ENCODE measurements at places on chromosomes 4 and X.

DNA sequence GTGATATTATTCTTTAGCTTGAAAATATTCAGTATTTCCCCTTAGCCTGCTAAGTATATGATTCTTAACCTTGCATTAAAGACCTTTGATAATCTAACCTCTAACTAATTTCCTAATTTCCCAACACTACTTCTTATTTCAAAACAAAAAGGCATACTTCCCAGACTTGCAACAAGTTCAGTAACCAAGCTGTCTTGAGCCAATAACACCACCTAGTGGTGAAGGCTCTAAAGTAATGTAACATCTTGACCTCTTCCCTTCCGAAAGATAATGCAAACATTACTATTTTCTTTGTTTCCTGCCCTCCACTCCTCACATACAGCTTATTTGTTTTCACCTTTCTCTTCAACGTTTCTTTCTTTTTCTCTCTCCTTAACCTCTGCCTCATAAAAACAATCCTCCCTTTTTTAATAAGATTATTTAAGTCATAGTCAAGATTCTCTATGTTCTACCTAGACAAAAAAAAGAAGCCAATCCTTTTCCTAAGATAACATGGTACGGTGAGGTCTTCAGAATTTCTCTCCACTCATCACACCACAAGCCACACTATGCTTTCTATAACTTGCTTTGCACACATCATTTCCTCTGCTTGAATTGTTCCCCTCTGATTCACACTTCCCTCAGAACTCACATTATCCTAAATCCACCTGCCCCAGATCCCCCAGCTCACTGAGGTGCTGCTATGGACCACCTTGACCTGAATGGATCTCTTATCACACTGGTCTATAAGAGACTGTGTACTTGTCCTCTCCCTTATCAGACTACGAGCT lies 3.5 kb downstream of the FAT1 start:
- DNase-seq: no peak

DNA sequence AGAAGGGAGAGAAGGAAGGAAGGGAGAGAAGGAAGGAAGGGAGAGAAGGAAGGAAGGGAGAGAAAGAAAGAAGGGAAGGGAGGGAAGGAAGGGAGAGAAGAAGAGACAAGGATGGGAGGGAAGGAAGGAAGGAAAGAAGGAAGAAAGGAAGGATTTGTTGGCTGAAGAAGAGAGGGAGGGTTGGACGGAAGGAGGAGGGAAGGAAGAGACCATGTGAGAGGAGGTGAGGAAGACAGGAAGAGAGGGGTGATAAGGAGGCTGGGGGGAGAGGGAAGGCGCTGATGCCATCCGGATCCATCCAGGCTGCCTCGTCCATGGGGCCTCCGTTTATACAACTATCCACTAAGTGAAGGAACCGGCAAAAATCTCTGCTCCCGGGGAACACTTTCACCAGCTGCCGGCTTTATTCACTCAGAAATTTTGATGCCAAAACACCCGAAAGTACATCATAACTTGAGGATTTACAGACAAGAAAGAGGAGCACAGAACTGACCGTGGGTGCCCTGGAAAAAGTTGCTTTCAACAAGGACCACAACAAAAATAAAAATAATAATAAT lies 14.9 kb downstream of the DHRSX start:
- DNase-seq: no peak

- DNase-seq: no peak
Observed at GRCh38 chr4:153238135-153238919, 34.1 kb downstream of the TRIM2 start.

GRCh38 chrX:108331126-108331909 lies 106.9 kb downstream of the COL4A6 start:
- DNase-seq: no peak

- no peak for DNase-seq
Observed at GRCh38 chrX:110920991-110921390, 125.4 kb upstream of the CHRDL1 start.

GRCh38 chrX:96379951-96380350 lies 304.7 kb upstream of the DIAPH2 start:
- DNase-seq: no peak

DNA sequence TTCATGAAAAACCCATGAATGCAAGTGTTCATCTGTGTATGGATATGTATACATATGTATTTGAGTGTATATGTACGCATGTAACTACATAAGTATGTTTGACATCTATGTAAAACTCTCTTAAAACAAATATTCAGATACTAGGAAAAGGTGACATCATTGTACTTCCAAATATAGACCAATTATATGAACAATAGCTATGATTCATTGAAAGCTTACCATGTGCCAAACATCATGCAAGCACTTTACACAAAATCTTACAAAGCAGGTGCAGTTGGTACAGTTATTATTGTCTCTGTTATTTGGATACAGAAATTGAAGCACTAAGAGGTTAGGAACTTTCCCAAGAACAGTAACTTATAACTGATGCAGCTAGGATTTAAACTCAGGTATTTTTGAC lies 21.4 kb downstream of the MAGEB17 start:
- DNase-seq: no peak

DNA sequence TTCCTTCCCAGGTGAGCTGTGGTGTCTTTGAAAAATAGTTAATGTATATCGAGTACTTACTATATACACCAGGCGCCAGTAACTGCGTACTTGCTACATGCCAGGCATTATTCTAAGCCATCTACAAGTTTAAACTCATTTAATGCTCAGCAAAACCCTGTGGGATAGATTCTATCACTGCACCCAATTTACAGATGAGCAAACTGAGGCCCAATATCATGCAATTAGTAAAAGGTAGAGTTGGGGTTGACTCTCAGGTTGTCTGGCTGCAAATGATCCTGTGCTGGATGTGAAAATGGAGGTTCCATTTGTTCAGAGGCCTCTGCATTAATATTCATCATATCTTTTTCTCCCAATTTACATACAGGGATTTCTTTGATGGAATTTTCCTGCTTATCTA lies 17.6 kb downstream of the NKX3-2 start:
- no peak for DNase-seq

- DNase-seq: no peak
Observed at GRCh38 chr4:159401791-159402380, 299.0 kb downstream of the RAPGEF2 start.

DNA sequence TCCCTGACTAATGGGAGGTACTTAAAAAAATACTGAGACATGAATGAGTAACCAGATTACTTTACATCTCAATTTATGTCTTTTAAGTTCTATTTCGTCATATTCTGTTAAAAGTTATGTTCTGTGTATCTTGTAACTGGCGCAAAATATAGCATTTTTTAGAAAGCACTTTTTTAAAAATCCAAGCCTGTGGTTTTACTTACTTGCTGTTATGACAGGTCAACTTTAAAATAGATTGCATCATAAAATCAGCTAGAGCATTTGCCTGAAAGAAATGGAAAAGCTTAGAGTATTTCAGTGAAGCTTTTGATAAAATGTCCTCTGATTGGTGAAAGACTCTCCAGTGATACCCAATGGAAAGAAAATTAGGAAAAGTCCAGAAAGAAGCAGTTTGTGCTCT lies 1892.3 kb upstream of the TENM3 start:
- no peak for DNase-seq

DNA sequence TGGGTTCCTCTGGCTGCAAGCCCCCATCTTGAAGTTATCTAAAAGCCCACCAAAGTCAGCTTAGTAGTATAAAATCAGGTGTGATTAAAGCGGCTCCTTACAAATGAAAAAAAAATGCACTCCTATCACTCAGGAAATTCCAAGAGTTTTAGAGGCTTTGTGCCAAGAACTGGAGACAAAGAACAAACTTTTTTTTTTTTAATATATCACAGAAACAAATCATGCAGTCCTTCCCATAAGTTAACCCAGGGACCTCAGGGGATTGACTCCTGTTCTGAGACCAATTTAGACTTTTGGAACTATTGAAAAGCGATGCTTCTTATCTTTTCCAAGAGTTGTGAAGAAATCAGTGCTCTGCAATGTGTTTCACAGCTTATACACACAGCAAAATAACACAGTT lies 53.6 kb downstream of the HHIP start:
- DNase-seq: no peak

DNA sequence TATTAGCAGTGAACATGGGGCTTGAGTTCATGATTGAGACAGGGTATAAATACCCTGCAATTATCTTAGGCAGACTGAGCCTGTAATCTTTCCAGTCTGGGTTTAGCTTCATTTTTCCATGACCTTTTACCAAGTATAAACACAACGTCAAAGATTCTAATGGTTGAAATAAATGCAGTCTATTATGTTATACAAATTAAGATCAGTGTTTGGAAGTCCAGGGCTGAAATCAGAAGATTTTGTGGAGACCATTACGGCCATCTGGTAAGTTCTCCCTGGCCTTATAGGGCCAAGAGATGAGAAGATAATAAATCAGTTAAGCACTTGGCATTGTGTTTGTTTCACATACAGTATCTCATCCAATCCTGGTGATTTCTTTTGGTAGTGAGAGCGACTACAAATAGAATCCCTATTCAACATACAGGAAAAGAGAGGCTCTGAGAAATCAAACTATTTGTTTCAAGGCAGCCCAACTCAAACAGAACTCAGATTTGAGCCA lies 425.8 kb downstream of the PACRGL start:
- no peak for DNase-seq

DNA sequence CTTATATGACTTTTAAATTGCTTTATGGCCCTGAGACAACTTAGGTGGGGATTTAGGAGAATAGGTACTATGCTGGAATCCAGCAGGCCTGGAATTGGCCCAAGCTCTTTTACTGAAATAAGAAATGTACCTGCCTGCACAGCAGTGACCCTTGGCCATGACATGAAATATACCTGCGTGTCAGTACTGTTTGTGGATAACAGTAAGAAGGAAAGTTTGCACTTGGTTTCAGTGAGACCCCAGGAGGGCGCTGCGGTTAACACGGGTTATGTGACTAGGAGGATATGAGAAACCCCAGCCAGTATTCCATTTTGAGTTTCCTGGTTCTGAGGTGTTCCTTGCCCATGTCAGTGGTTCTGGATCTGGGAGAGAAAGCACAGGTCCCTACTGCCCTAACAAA lies 5.3 kb downstream of the MTM1 start:
- DNase-seq: peak; percentile 76

GRCh38 chrX:20861113-20861512 lies 513.1 kb upstream of the CNKSR2 start:
- DNase-seq: no peak

- no peak for DNase-seq
Observed at GRCh38 chrX:132677233-132677716, 188.4 kb upstream of the MBNL3 start.

DNA sequence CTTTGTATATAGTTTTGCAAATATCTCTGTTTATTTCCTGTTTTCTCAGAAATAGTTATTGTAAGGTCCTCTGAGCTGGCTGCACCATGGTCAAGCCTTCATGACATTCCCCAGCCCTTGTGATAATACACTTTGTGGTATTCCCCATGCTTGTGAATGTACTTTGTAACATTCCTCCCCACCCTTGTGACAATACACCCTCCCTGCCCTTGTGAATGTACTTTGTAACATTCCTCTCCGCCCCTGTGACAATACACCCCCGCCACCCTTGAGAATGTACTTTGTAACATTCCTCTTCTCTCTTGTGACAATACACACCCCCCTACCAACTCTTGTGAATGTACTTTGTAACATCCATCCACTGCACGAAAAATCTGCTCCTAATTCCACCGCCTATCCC lies 530.7 kb downstream of the CENPC start:
- DNase-seq: no peak

GRCh38 chr4:140707325-140707724 lies 48.9 kb downstream of the TBC1D9 start:
- no peak for DNase-seq

DNA sequence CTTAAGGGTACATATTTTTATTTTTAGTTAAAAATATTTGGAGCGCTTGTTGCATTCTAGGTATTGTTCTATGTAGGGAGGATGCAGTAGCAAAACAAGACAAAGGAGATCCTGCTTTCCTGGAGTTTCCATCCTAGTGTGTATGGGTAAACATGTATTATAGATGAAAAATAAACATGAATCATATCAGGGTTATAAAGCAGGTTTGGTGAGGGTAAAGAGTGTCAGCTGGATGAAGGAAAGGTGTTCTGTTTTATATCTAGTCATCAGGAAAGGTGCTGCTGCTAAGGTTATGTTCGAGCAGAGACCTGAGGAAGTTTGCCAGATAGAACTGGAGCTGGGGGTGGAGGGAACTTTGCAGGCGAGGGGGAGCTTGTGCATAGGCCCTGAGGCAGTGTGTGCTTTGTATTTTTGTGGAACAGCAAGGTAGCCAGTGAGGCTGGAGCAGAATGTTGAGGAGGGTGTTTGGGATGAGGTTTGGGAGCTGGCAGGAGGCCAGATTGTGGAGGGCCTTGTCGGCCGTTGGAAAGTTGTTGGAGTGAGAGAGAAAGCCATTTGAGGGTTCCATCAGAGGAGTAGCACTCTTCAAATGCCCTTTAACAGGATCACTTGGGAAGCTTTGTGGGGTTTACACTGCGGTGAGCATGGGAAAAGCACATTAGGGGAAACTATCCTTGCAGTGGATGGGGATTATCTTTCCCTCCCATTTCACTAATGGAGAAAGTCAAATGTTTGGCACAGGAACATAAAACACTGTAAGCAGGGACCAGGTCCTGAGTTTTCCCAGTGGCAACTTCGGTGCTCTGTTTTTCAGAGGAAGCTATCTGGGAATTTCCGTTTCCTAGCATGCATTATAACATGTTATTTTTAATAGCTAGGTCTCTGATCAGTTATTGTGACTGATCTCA lies 35.9 kb downstream of the AFF1 start:
- no peak for DNase-seq

DNA sequence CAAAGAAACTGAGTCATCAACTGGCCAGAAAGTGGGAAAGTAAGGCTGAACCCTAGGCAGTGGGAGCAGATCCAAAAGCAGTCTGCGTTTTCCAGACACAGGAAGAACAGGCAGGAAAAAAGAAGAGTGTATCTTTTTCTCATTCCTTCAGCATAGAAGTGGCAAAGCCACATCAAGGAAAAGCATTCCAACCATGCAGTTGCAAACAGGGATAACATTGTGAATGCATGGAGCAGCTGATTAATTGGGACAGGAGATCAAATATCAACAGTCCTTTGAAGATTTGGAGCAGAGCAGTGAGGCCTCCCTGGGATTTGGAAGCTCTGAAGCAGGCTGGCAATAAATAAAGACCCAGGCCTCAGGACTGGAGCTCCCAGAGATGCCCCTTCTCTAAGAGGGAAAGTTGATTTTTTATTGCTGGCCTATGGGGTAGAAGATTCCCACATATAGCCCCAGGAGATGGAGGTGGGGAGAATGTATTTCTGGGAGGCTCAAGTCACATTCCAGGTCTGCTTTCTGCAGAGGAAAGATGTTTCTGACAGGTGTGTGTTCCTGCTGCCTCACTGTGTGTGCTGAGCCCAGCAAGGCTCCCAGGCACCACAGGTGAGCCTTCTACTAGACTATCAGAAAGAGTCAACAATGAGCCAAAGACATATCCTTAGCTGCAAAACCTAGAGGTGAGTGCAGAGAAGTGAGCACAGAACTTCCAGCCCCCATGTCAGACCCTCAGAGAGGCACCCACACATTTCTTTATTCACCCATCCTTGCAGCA lies 222.5 kb downstream of the RAB28 start:
- DNase-seq: no peak

DNA sequence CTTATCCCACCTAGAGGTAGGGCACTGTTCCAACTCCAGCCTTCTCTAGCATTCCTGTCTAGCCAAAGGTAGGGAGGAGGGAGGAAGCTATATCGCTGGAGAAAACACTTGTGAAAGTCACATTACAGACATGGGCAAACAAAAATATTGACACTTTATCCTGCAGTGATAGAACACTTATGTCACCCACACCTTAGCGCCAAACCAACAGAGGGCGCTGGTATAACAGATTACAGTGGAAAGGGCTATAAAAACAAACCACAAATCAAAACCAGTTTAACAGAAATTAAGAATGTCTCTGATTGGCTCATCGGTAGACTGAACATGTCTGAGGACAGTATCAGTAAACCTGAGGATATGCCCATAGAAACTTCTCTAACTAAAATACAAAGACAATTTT lies 451.3 kb downstream of the TLL1 start:
- no peak for DNase-seq

GRCh38 chr4:118344801-118345200 lies 8.0 kb downstream of the PRSS12 start:
- no peak for DNase-seq
